Hematopoietic multipotent progenitor cell treated with erythropoietin and hydrocortisone succinate and interleukin-3 and kit ligand, for 6 days (in vitro differentiated cells): ENCODE measurements at places on chromosomes 12 and 14.
A peak's percentile ranks its signal among the peaks of the same experiment; 100 is the strongest.

- DNase-seq = no peak
These were observed 17.4 kb downstream of the BCL2L14 start for GRCh38 chr12:12088147-12088546.

DNA sequence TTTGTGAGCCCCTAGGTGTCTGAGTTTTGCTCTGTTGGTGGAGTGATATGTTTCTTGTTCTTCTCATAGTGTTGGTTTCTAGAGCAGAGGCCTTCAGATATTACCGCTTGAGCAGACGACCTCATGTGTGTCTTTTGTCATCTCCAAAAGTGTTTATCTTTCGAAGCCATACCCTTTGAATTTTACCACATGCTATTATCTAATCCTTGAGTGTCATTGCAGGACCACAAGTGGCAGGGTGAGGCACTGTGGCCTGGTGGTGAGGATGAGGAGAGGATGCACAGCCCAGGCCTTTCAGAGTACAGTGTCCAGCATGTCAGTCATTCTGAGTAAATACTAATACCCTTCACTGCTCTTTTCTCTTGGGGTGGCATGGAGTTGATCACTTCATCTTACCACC is 57.2 kb upstream of the CISTR start:
- peak; percentile 87 for DNase-seq

GRCh38 chr12:3263939-3264922 is 187.1 kb downstream of the TSPAN9 start:
- no peak for DNase-seq

DNA sequence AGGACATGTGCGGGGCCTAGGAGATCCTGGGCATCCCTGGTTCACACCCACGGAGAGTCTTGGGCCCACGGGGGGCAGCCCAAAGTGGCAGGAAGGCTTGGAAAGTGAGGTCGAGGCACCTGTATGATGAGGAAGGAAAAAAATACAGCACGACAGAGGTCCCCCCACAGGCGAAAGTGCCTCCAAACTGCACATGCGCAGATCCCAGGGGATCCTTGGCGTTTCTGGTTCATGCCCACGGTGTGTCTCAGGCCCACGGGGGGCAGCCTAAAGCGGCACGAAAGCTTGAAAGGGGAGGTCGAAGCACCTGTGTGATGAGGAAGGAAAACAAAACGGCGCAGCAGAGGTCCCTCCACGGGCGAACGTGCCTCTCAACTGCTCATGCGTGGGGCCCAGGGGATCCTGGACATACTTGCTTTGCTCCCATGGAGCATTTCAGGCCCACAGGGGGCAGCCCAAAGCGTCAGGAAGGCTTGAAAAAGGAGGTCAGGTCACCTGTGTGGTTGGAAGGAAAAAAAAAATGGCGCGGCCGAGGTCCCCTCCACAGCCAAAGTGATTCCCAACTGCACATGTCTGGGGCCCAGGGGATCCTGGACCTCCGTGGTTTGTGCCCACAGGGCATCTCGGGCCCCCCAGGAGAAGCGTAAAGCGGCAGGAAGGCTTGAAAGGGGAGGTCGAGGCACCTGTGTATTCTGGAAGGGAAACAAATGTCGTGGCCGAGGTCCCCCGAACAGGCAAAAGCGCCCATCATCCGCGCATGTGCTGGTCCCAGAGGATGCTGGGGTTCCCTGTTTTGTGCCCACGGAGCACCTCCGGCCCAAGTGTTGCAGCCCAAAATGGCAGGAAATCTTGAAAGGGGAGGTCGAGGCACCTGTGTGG is 582.6 kb downstream of the ALG10 start:
- no peak for DNase-seq

DNA sequence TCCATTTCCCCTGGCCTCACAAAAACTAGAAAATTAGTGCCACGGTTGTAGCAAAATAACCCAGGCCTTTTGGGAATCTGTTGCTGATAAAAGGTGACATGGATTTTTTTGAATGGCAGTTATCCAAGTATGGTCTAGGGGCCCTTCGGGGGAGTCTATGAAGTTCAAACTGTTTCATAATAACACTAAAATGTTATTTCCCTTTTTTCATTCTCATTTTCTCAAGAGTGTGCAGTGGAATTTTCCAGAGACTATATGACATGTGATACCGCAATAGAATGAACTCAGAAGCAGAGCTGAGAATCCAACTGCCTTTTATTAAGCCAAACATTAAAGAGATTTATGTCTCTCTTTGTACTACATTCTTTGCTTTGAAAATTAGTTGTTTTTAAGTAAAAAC is 26.9 kb downstream of the GSTZ1 start:
- DNase-seq = peak; percentile 54

DNA sequence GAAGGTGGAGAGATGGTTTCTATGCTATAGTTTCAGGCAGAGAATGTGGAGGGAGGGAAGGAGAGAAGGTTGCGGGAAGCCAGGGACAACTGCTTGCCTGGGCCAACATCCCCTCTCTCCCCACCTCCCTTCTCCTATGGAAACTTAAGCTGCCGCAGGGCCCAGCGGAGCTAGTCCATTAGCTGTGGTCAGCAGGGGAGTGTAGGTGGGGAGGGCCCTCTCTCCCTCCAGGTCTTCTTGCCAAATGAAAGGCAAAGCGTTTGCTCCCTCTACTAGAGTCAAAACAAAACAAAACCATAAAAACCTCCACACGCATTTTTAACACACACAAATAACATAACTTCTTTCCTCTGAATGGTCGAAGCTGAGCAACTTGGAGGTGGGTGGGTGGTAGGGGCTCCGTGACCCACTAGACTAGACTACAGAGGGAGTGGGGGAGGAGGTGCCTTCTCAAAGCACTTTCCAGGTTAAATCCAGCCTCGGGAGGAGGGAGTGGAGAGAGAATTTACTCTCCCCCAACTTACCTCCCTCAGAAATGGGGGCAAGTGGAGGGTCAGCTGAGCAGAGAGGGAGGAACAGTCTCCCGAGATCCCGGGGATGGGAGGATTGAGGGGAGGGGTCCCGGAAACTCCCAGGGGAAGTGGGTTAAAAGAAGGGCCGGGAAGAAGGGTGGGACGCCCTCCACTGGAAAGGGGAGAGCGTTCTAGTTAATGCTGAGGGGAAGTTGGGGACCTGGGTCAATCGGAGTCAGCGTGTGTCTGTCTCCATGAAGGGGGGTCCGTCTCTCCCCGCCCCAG is 4.6 kb upstream of the CACNB3 start:
- DNase-seq = peak; percentile 25

DNA sequence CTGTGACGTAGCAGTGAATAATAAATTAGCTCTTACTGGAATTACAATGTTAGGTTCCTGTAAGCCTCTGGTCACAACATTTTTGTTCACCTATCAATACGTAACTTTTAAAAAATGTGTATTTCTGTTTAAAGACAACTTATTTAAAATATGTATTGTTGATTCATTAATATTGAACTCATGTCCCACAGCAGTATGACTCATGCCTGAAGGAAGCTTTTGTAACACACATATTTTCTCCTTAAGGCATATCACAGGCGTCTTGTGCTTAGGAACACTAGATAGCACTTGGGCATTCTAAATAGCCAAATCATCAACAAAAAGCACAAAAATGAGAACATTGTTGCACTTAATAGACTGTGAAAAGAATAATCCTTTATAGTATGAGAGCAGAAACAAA is 92.5 kb downstream of the GPHN start:
- DNase-seq = no peak

GRCh38 chr12:21925296-21925913 is 15.8 kb downstream of the ABCC9 start:
- DNase-seq = no peak

DNA sequence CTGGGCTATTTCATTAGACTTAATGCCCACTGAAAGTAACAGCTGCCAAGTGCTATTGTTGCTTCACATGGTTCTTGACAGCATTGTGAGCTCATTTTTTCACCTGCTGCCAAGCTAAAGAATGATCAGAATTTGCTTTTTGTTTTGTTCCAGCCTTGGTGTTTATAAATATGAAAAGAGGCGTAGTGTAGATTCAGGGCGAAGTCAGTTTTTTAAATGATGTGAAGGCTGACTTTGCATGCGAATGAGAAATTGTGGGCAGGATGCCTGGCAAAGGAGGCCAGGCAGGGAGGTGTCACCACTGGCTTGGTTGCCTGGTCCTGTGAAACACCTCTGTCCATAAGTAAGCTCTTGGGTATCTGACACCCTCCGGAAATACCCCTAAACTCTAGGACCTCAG is 93.3 kb upstream of the NAP1L1 start:
- DNase-seq = no peak

- no peak for DNase-seq
These were observed 104.4 kb upstream of the DIO2 start for GRCh38 chr14:80315681-80316080.

DNA sequence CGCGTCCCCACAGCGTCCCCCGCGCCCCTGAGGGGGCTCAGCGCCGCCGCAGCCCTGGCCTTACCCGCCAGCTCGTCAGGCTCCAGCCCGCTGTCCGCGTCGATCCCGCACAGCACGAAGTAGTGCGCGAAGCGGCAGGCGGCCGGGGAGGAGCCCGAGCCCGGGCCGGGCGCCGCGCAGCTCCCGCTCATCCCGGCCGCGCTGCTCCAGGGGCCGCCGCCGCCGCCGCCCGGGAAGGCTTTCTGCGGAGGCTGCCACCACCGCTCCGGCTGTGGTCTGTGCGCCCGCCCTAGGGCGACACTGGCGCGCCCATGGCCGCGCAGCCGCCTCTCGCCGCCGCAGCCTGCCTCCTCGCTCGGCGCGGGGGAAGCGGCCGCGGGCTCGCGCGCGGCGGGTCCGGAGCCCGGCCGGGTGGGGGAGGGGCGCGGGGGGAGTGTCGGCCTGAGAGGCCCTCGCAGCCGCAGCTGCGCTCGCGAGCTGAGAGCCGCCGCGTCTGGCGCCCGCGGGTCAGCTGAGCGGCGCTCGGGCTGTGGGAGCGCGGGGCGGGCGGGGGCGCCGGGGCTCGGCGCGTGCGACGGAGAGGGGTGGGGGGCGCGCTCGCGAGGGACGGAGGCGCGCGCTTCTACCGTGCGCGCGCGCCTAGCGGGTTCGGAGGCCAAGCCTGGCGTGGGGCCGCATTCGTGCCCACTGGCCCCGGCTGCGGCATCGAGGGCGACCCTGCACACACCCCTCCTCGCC is at the start of gene DENND5B:
DENND5B (minus strand) TSS at position 495 of the 738 bp plus-strand sequence; CDS start at position 191, 304 bp downstream.
- DNase-seq = peak; percentile 67

- DNase-seq = peak; percentile 86
These were observed 71.2 kb downstream of the VCPKMT start for GRCh38 chr14:50045039-50045711.

- no peak for DNase-seq
These were observed 38.7 kb downstream of the ANO4 start for GRCh38 chr12:100833282-100833681.

GRCh38 chr14:31026077-31026449 is at the start of gene STRN3:
TSS of gene STRN3 (minus strand) at chr14:31026379. CDS start at chr14:31026185, 194 bp downstream.
- DNase-seq = no peak

DNA sequence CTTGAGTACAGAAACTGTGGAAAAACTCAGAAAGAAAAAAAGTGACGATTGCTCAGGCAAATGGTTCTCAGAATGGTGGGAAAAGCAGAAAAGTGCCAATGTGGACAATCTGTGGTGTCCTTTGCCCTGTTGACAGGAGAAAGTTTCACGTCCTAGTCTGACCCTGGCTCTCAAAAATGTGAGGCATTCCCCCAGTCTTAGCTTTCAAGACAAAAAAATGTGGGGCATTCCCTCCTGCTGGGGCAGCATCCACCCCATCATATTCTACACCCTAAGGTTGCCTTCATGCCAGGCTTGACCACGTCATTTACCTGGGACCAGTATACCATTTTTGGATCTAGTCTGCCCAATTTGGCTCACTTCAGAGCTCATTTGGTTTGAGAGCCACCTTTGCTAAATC is 20.7 kb upstream of the ANAPC7 start:
- DNase-seq = no peak

GRCh38 chr12:31215518-31216232 is 110.3 kb downstream of the SINHCAF start:
- DNase-seq = no peak

- DNase-seq = no peak
These were observed 292.3 kb downstream of the DAD1 start for GRCh38 chr14:22296722-22297121.

DNA sequence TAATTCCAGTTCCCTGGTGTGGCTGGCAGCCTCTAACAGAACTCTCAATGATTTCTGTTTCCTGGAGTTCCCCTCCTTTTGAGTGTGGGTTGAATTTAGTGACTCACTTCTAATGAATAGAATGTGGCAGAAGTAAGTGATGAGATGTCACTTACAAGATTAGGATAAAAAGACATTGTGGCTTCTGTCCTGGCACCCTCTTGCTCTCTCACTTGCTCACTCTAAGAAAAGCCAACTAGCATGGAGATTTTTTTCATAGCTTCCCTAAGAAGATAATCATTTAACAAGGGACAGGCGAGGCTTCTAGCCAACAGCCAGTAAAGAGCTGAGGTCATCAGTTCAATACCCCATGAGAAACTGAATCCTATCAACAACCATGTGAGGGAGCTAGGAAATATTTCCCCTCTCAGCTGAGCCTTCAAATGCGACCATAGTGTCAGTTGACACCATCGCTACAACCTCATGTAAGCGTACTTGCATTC is 156.7 kb downstream of the TMTC3 start:
- DNase-seq = no peak

DNA sequence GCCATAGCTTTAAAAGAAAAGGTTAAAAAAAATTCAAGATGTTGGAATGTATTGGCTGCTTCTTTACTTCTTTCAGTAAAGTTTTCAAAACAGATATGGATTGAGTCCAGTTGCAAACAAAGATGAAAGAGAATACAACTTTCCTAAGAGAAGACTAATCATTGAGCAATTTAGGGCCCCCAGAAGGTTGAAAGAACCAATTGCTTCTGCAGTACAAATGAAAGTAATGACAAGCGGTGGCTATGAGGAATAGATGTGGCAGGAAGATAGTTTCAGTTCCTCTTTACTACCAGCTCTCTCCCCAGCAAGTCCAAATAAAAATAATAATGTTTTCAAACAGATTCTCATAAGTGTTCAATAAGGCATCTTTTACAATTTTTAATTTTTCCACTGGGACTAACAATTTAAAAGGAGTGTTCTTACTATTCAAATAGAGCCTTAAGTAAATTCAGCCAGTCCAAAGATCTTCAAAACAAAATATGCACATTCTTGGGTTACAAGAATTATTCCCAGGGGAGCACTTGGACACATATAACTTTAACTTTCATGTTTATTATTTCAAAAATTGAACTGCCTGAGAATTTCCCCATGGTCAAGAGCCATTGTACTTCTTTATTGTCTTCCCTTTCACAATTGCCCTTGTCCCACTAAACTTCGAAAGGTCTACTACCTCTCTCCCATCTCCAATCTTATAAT is 62.3 kb upstream of the PPP1R12A start:
- DNase-seq = peak; percentile 44

GRCh38 chr12:89333564-89334252 is 18.6 kb downstream of the DUSP6 start:
- peak; percentile 39 for DNase-seq

- no peak for DNase-seq
These were observed 54.1 kb downstream of the ADIPOR2 start for GRCh38 chr12:1744932-1745331.

DNA sequence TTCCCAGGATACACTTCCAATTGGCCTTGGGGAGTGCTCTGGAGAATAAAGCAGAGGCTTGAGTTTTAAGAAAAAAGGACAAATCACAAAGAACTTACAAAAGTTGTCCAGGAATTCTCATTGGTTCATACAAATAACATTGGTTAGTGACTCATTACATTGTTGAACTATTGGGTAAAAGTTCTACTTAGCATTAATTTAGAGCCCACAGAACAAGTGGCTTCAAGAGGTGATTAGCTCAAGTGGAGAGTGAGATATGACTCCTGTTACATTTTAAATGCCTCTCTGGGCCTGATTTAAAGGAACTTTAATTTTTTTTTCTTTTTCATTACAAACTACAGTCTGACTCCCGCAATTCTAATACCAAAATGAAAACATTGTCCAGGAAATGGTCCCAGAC is 72.9 kb downstream of the ASCL4 start:
- no peak for DNase-seq
